ENCODE measurements at places on chromosomes 5 and 9. TPM values are rescaled to one million over a fixed set of nuclear protein-coding genes. Genes with fewer than 3 reads are reported as not detected.

- no peak for DNase-seq
Measured at GRCh38 chr9:14893280-14893679, 16.9 kb downstream of the FREM1 start.

- no peak for DNase-seq
Measured at GRCh38 chr9:80175286-80176150, 603.8 kb downstream of the TLE4 start.

GRCh38 chr5:152592416-152592815 lies 187.3 kb upstream of the NMUR2 start:
- no peak for DNase-seq

DNA sequence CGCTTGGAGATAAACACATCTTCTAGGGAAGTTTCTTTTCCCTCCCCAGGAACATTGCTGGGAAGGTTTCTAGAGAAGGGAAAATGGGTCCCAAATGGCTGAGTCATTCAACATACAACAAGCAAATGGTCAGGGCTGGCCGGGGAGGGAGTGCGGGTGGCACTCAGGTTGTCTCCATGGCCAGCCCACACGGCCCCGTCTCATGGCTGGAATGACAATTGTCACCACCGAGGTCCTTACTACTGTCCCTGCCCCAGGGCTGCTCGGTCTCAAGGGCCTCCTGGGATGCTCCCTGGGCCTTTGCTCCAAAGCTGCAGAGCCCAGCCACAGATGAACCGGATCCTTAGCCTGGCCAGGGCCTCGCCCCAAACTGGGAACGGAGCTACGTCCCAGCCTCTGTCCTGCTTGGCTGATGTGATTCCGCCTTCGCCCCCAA lies 121.9 kb downstream of the FGF18 start:
- no peak for DNase-seq

DNA sequence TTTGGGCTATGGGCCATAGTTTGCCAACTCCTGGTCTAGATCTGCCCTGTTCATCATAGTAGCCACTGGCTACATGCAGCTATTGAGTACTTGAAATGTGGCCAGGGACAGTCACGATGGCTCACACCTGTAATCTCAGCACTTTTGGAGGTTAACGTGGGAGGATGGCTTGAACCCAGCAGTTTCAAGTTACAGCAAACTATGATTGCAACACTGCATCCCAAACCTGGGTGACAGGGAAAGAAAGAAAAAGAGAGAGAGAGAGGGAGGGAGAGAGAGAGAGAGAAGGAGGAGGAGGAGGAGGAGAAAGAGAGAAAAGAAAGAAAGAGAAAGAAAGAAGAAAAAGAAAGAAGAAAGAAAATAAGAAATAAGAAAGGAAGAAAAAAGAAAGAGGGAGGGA lies 5.1 kb upstream of the GMCL2 start:
- no peak for DNase-seq

GRCh38 chr9:89756891-89757537 lies 152.2 kb downstream of the GADD45G start:
- peak; percentile 71 for DNase-seq

GRCh38 chr9:19976226-19976625 lies 187.4 kb upstream of the SLC24A2 start:
- no peak for DNase-seq

DNA sequence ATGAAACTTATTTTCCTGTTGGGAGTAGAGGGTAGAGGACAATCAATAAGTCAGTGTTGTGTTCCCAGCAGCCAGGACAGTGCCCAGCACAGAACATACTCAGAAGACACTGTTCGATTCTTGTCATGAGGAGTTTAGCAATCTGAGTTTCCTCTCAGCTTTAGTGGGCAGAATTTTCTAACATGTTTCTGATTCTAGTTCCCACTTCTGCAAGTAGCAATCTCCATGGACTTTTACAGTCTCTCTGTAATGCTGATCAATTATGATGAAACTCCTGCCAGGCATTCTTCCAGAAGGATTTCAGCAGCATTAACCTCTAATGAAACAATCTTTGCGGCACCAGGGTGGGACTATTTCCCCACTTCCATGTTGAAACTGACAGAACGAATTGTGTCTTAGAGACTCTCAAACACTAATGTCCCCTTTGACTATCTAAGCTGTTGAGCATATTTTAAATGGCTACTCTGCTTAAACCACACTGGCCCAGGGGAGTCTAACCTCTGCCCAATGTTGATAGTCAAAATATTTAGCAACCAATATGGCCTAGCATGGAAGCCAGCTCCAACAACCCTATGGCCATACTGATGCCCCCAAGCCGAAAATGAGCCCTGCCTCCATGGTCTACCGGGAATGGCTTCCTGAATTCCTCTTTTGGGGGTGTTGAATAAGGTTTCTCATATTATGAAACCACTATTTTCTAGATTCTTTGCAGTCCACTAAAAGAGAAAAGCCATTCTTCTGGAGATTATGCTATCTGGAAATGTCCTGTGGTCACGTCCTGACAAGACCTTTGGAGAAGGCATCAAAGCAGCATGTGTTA lies 484.3 kb downstream of the BNC2 start:
- no peak for DNase-seq

DNA sequence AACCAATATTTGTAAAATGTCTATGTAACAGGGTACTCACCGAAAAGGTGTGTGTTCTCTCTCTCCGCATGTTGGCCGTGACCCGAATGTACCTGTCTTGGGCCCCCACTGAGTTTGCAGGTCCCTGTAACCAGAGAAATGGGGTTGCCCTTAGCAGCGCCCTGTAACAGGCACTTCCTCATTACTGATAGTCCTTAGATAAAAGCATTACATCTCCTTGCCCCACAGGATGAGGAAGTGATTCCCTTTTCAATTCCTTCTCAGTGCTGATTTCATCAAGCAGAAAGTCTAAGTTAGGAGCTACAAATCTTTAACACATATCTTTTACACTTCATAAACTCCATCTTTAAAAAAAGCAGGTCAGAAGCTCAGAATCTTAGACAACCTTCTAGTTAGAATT lies 15.2 kb upstream of the HMHB1 start:
- no peak for DNase-seq

DNA sequence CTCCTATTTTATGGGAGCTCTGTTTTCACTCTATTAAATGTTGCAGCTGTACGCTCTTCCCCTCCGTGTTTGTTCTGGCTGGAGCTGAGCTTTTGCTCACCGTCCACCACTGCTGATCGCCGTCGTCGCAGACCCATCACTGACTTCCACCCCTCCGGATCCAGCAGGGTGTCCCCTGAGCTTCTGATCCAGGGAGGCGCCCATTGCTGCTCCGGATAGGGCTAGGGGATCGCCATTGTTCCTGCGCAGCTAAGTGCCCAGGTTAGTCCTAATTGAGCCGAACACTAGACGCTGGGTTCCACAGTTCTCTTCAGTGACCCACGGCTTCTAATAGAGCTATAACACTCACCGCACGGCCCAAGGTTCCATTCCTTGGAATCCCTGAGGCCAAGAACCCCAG lies 96.2 kb upstream of the PRDM9 start:
- DNase-seq = no peak

GRCh38 chr5:132438917-132439316 lies 51.7 kb downstream of the IRF1 start:
- DNase-seq = no peak

DNA sequence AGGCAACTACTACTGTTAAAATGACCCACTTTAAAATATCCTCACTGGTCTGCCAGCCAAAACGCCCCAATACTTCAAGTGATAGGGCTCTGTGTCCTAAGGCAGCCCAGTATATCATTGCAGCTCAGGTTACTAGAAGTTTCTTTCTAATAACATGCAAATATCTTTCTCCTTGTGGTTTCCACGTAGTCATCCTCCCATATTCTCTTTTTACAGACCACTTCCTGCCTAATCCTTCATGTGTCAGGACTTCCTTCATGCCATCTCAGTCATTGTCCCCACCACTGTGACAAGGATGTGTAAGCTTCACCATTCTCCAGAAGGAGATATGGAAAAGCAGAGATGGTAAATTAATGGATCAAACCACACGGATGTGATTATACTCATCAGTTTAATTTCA lies 813.7 kb downstream of the MAT2B start:
- no peak for DNase-seq

GRCh38 chr5:141094481-141095262 lies at the start of gene PCDHB2:
Gene PCDHB2, plus strand, starts transcription at chr5:141094615. Its CDS starts 176 bp downstream, at chr5:141094791.
- DNase-seq = no peak

DNA sequence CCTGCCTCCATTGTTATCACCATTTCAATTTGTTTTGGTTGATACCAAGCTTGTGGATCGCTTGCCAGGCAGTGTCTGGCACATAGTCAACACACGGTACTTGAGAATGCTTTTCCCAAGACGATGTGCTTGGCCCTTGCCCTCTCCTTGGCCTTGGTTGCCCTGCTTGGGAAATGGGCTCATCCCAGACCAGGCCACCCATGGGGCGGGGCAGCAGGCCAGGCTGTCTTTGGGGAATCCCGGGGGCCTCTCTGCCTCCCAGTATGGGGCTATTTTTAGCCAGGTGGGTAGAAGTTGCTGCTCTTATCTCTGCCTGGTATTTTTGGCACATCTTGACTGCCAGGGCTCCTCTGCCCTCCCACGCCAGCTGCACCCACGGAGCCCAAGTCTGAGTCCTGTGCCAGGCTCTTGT lies 49.9 kb downstream of the LMX1B start:
- DNase-seq = peak; percentile 41

DNA sequence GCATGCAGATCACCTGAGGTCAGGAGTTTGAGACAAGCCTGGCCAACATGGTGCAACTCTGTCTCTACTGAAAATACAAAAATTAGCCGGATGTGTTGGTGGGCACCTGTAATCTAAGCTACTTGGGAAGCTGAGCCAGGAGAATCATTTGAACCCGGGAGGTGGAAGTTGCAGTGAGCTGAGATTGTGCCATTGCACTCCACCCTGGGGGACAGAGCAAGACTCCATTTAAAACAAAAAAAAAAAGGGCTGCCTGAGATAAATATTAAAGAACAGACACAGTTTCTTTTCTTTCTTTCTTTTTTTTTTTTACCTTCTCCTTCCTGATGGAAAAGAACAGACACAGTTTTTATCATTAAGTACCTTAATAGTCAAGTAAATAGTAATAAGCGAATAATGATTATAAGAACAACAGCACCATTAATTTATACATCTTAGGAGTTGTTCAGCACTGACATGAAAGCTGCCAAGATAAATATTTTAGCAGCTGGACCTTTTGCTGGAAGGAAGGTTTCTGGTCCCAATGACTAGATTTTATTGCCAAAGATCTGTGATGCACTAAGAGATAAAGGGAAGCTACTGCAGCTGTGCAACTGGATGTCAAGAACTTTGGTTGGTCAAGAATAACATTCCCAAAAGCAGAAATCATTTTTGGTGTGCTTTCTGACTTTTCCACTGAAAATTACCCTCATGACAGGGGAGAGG lies 7.0 kb downstream of the CENPP start:
- peak; percentile 42 for DNase-seq

- no peak for DNase-seq
Measured at GRCh38 chr5:127410959-127411358, 106.5 kb upstream of the PRRC1 start.

DNA sequence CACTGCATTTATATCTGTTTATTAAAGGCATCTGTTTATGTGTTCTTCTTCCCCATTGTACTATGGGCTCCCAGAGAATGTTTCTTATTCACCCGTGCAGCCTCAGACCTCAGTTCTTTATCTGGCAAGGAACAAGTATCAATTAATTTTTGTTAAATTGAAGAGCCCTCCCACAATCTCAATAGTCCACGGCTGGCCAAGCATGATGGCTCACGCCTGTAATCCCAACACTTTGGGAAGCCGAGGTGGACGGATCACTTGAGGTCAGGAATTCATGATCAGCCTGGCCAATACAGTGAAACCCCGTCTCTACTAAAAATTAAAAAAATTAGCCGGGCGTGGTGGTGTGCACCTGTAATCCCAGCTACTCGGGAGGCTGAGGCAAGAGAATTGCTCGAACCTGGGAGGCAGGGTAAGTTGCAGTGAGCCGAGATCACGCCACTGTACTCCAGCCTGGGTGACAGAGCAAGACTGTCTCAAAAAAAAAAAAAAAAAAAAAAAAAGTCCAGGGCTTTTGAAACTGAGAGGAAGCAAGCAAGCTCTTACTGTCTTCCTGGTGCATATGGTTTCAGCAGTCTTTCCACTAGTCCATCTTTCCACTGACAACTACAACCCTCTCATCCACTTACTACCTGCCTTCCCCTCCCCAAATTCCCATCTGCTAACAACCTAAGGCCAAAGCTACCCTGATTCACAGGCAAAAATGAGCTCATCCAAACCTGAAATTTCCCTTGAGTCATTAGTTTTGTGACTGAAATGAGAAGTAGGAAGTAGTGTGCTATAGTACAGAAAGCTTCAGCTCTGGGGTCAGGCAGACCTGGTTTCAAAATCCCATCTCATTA lies 2.3 kb upstream of the HK3 start:
- no peak for DNase-seq

GRCh38 chr9:13555989-13556500 lies 276.6 kb upstream of the MPDZ start:
- DNase-seq = no peak

GRCh38 chr5:94849324-94849723 lies 230.9 kb downstream of the SLF1 start:
- no peak for DNase-seq

DNA sequence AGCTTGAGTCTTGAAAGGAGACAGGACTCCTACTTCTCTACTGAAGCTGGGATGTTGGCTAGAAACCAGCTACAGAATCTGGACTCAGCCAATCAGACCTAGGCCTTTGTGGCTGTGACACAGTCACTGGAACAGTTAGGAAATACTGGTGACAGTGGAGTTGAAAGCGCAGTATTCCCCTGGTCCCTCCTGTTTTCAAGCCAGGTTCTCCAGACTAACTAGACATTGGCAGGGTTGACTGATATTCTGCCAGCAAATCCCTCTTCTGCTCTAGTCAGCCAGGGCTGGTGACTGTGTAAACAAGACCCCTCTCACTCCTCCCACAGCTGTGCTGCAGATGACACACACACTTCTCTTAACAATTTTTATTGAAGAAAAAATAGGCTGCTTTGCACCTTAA lies 8.7 kb downstream of the SHROOM1 start:
- no peak for DNase-seq

AKNA gene
- total RNA-seq = 6.3 TPM

SPARC gene
- 477 TPM for total RNA-seq

CCL21 gene
- total RNA-seq = 6.2 TPM

CCDC171 gene
- total RNA-seq = 1.8 TPM

SLC36A3 gene
- not detected for total RNA-seq

SLC28A3 gene
- total RNA-seq = 0.16 TPM

ARHGEF37 gene
- 22.8 TPM for total RNA-seq

SIT1 gene
- total RNA-seq = not detected

LCN1 gene
- not detected for total RNA-seq

CDH10 gene
- total RNA-seq = not detected

GFPT2 gene
- 8.4 TPM for total RNA-seq

PCDHA10 gene
- 0.05 TPM for total RNA-seq

TAF1L gene
- not detected for total RNA-seq

UBE2QL1 gene
- total RNA-seq = 25.5 TPM
